ENCODE measurements at places on chromosomes 4 and X.

- DNase-seq, result no peak
Measured at GRCh38 chrX:13897566-13897965, 80.7 kb upstream of the GPM6B start.

- DNase-seq, result no peak
Measured at GRCh38 chr4:65391382-65391781, 278.9 kb downstream of the EPHA5 start.

GRCh38 chr4:31538877-31539276, 818.7 kb downstream of the PCDH7 start:
- DNase-seq, result no peak

GRCh38 chrX:323721-324628, 5.4 kb upstream of the GTPBP6 start:
- peak; percentile 40 for DNase-seq

DNA sequence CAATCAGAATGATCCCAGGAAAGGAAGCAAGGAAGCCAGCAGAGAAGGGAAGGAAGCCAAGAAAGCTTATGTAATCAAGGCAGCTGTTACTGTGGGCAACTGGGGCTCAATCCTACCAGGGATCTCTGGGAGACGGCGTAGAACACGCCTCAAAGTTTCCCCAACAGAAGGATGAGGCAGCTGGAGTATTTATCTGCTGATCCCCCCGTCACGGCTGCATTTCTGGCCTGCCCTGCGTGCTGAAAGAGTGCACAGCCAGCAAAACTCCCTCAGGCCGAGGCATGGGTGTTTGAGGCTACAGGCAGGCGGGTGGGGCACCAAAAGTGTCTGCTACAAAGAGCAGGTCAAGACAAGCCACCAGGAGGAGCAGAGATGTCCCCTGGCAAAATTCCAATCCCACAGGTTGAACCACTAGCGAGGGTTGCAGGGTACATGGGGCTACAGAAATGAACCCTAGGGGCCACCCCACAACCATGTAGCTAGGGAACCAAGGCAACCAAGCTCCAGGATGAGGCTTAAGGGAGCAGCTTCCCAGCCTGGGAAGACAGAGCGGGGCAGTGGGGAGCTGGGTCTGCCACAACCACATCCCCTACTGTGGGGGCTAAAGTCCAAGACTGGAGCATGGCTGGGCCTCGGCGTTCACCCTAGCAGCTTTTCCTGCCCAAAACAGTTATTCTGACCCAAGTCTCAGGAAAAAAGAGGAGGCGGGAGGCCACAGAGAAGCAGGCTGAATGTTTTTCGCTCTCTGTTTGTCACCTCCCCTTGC, 113.4 kb downstream of the BCOR start:
- no peak for DNase-seq

GRCh38 chr4:147788791-147789190, 56.9 kb downstream of the ARHGAP10 start:
- no peak for DNase-seq

DNA sequence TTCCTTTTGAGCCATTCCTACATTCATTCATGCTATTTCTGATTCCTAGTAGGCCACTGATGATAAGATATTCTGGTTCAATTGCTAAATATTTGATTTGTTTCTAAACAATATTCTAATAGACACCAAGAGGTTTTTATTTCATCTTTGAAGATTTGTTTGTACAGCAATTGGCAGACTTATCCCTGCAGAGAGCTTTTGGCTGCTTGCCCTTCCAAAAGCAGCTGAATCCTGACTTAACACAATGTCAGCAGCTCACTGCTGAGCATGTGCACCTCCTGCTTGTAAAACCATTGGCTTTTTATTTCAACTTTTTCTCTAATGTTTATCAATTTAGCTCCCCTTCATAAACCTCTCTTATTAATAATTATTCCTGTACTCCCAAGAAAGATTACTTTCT, 45.3 kb downstream of the MMRN1 start:
- DNase-seq, result no peak

DNA sequence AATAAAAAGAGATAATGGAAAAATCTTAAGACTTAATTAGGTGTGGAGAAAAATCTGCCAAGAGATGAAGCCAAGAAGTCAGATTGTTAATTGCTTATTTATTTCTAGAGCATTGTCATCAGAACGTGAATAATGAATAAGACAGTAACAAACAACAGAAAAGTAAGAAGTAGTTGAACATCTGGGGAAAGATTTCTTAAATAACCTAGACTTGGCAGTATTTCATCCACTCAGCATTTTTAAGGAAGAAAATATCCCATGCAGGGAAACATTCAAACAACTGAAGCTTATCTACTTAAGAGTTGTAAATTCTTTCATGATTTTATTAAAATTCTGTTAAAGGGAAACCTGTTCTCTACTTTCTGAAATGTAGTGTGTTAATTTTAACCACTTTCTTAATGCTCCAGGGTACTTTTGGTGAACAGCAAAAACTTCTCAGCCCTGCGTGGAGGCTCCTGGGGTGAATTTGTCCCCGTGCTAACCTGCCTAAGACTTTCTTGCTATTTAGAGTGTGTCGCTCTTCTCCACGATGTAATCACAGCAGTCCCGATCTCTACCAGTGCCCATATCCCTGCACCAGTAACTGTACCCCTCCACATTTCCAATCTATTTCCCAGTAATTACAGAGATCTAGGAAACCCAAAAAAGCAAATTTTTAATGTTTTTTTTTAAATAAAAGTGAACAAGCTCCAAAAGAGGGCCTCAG, 124.6 kb downstream of the CORIN start:
- DNase-seq, result no peak

DNA sequence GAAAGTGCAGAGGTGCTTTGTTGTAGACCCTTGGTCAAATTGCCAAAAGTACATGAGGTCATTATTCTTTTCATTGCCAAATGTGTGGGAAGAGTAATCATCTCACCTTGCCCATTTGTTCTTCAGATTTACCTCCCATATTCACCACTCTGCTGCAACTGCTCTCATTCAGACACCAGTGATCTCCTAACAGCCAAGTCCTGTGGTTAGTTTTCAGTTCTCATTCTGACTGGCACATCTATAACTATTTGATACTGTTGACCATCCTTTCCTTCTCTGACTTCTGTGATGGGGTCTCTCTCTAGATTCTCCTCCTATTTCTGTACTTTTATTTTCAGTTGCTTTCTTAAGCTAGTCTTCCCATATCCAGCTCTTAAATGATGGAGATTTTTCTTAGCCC, 39.8 kb downstream of the GRIA3 start:
- no peak for DNase-seq

GRCh38 chr4:4591071-4591470, 49.2 kb upstream of the STX18 start:
- DNase-seq, result no peak

GRCh38 chr4:133465022-133465421, 315.9 kb downstream of the PCDH10 start:
- DNase-seq, result no peak

GRCh38 chr4:81790477-81790876, 318.8 kb upstream of the RASGEF1B start:
- no peak for DNase-seq

DNA sequence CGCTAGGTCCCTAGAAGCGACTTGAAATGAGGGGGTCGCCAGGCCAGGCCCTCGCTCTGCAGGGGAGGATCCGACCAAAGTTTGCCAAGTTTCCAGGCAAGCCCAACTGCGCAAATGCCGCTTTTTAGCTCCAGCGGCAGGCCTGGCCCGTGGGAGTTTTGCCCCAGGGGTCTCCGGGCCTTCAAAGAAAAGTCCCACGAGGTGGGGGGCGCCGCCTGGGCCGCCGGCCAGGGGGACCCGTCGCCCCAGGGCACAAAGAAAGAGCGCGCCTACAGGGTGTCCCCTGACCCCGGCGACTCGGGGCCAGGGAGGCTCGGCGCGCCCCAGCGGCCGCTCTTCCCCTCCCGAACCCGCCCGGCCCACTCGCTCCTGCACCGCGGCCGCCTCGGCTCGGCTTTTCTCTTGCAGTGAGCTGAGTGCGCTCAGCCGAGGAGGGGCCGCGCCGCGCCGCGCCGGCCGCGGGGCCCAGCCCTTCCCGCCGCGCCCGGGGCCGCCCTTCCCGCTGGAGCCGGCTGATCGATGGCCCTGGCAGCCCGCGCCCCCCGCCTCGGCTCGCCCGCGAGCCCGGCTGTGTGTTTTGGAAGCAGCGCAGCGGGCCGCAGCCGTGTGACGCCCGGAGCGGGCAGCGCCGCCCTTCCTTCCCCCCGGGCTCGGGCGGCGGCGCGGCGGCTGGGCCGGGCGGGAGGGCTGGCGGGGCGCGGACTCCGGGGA, 754 bp upstream of the KLF3 start:
- peak; percentile 63 for DNase-seq

GRCh38 chrX:9644335-9644734, 121.3 kb downstream of the GPR143 start:
- DNase-seq, result peak; percentile 6

DNA sequence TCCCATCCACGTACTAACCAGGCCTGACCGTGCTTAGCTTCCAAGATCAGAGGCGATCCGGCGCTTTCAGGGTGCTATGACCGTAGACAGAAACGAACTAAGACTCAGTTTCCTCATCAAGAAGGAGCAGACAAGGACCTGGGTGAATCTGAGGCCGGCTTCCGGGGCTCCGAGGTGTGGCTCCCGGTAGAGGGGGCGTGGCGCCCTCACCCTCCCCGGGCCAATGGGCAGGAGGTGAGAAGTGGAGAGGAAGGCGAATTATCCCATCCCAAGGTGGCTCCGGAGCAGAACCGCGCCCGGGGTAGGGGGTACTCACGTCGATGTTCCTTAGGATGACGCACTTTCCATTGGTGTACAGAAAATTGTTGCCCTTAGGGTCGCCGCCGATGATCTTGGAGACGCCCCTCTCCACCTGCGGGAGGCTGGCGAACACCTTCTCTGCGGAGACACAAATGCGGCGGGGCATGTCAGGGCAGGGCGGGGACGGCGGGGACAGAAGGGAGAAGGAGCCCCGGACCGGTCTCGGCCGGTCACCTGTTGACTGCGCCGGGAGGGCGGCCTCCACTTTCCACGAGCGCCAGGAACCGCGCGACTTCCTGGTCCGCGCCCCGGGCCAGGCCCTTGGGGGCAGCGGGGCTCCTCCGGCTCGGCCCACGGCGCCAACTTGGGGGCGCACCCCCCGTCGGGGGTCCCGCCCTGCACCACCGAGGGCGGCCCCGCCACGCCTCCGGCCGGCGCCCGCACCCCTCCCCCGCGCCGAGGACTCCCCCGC, 616 bp downstream of the WDR1 start:
- DNase-seq, result peak; percentile 69
